Mesenchymal stem cell (in vitro differentiated cells and primary cell): ENCODE measurements at places on chromosomes 4 and X.

DNA sequence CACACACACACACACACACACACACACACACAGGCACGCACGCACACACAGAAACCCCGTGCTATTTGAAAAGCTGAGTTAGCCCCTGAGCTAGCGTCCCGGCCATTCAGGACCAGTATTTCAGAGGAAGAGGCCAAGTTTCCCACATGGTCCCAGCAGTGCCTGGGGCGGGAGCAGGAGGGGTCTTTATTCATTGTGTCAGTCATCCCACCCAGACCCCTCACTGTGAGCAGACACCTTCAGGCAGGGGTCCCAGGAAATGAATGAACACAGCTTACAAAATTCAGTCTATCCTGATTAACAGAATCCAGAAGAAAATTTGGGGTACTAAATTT, 58.1 kb downstream of the ZFYVE28 start:
- DNase-seq = no peak

DNA sequence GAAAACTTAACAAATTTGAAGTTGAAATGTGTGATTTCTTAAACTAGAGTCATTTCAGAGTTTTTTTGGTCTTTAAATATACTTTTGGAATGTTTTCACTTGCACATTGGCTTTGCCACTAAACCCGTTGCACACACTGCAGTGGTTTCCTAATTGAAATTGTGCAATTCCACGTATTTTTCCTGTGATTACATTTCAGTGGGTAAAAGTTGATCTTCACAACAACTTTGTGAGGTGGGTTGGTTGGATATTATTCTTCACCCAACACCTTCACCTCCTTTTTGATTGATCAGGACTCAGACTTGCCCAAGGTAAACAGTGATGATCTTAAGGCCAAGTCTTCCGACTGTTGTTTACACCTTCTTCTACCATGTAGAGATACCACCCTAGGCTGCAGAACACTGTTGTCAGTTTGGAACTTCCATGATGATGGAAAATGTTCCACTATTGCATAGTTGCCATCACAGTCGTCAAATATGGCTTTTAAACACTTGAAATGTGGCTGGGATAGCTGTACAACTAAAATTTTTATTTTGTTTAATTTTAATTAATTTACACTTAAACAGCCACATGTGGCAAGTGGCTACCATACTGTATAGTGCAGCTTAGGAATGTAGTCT, 13.7 kb downstream of the SEPTIN11 start:
- DNase-seq = no peak

- peak; percentile 10 for DNase-seq
Observed at GRCh38 chr4:174674305-174674840, 152.1 kb upstream of the HPGD start.

DNA sequence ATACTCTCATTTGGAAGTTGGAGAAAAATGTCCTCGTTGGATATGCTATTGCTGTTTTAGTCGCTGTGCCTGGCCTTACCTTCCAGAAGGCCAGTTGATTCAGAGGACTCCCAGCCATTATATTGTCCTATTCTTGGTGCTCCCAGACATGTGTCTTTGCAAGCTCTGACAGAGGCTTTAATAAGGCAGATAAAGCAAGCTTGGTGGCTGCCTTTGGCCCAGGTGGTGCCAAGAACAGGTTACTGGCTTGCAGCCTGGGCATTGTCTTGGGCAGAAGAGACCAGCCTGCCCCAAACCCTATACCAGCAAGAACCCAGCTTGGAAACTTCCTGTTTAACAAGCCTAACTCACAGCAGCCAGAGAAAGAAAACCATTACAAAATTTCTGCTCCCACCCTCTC, 16.9 kb downstream of the RAI2 start:
- no peak for DNase-seq

- DNase-seq = peak; percentile 63
Observed at GRCh38 chrX:63754136-63754859, 30.7 kb downstream of the ARHGEF9 start.
